ENCODE measurements at places on chromosomes 2 and 18. TPM values are rescaled to one million over a fixed set of nuclear protein-coding genes. Genes with fewer than 3 reads are reported as not detected.

CHRND gene
- total RNA-seq = not detected

DNA sequence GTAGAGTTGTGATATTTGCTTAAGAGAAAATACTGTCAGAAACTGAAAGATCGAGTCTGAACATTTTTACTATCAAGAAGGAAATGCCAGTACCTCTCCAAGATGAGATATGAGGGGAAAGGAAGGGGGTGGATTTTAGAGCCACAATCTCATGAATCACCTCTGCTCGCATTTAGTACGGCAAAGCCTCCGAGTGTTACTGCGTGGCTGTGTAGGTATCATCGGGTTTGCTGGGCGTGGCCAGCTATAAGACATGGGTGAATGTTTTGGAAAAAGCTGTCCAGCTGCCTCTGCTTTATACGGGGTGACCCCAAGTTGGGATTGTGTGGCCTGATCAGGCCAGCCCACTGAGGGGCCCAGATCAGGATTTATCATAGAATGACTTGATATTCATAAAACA, 826.4 kb downstream of the SOCS6 start:
- H3K27ac ChIP-seq = no peak overlapping the region
- H3K4me3 ChIP-seq = no peak overlapping the region

AAMP gene
- 62.7 TPM for total RNA-seq

DNA sequence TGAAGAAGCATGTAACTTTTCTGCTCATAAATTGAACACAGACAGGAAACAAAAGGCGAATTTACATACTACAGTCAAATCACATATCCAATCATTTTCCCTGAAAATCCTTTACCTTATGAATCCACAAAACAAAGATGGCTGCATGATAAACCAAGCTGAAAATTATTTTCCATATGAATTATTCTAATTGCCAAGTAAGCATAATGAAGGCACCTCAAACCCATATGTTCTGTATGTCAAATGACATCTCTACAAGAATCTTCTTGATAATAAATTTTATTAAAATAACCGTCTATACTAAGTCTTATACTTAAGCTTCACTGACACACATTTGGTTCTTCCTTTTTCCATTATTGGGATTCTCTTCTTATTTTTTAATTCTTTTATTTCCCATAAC, 1242.6 kb downstream of the CNTNAP5 start:
- H3K4me1 ChIP-seq = no peaks in the 10 kb centered on the region
- no peak for DNase-seq
- H3K27ac ChIP-seq = no peak overlapping the region
- H3K4me3 ChIP-seq = no peak overlapping the region
- H3K36me3 ChIP-seq = no peaks in the 10 kb centered on the region

DNA sequence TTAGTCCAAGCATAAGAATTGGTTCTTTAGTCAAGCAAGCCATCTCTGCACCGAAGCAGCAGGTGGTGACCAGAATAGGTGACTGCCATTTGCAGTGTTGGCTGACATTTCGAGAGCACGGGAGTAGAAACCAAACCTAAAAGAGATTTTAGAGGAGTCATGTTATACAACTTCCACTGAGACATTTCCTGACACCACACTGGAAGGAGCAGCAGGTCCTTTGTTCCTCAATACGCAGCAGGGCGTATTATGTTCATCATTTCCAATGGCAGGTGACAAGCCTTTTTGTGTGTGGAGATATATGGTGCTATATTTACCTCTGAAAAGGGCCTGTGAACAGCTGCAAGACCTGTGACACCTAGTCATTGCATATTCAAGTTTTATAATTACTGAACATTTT, 418.8 kb upstream of the NETO1 start:
- no peaks in the 10 kb centered on the region for H3K36me3 ChIP-seq
- H3K27me3 ChIP-seq = no peaks in the 10 kb centered on the region
- H3K4me1 ChIP-seq = no peaks in the 10 kb centered on the region
- H3K4me3 ChIP-seq = no peak overlapping the region
- no peak for DNase-seq
- H3K27ac ChIP-seq = no peak overlapping the region

GRCh38 chr2:67854103-67854743, 208.6 kb downstream of the C1D start:
- H3K27ac ChIP-seq = no peak overlapping the region
- H3K27me3 ChIP-seq = no peaks in the 10 kb centered on the region
- H3K36me3 ChIP-seq = no peaks in the 10 kb centered on the region
- no peaks in the 10 kb centered on the region for H3K4me1 ChIP-seq
- no peak overlapping the region for H3K4me3 ChIP-seq
- no peak for DNase-seq

- DNase-seq = no peak
- H3K4me1 ChIP-seq = no peaks in the 10 kb centered on the region
- H3K27ac ChIP-seq = no peak overlapping the region
- H3K27me3 ChIP-seq = peaks cover 3% of the 10 kb centered on the region
- H3K36me3 ChIP-seq = no peaks in the 10 kb centered on the region
These were observed 100.5 kb downstream of the TEX51 start for GRCh38 chr2:126999106-126999756.

- DNase-seq = no peak
- no peaks in the 10 kb centered on the region for H3K27me3 ChIP-seq
- no peak overlapping the region for H3K4me3 ChIP-seq
- H3K27ac ChIP-seq = no peak overlapping the region
These were observed 33.0 kb downstream of the CYRIA start for GRCh38 chr2:16632598-16632997.

- no peak overlapping the region for H3K4me3 ChIP-seq
- H3K27ac ChIP-seq = no peak overlapping the region
- no peaks in the 10 kb centered on the region for H3K4me1 ChIP-seq
- no peaks in the 10 kb centered on the region for H3K27me3 ChIP-seq
- no peak for DNase-seq
- no peaks in the 10 kb centered on the region for H3K36me3 ChIP-seq
These were observed 192.0 kb downstream of the EPHA4 start for GRCh38 chr2:221380062-221380461.

- DNase-seq = no peak
- no peak overlapping the region for H3K4me3 ChIP-seq
- H3K27me3 ChIP-seq = no peaks in the 10 kb centered on the region
- no peaks in the 10 kb centered on the region for H3K36me3 ChIP-seq
- H3K27ac ChIP-seq = no peak overlapping the region
These were observed 44.3 kb downstream of the ST3GAL5 start for GRCh38 chr2:85844486-85844885.

DNA sequence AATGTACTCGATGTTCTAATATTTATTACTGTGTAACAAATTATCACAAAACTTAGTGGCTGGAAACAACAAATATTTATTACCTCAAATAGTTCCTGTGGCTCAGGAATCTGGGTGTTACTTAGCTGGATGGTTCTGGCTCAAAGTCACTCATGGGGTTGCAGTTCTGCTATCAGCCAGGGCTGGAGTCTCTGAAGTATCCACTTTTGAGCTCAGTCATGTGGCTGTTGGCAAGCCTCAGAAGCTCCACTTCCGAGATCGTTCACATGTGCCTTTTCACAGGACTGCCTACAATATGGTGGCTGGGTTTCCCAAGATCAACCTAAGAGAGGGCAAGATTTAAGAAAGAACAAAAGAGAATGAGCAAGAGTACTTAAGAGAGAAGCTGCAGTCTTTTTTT, 19.4 kb upstream of the UBE2E3 start:
- DNase-seq = no peak
- H3K27ac ChIP-seq = no peak overlapping the region
- no peaks in the 10 kb centered on the region for H3K36me3 ChIP-seq
- no peaks in the 10 kb centered on the region for H3K4me1 ChIP-seq

DNA sequence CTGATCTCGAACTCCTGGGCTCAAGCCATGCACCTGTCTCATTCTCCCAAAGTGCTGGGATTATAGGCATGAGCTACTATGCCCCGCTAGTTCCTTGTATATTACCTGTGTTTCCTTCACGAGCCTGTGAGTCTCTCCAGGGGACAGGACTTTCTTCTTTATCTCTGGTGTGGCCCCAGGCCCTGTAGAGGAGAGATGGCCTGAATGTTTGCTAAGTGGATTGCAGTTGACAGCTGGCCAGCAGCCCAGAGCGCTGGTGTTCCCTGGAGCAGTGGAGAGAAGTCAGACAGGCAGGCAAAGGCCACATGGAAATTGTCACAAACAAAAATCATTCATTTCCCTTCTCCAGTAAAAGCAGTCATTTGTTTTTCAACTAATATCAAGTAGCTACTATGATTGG, 17.9 kb downstream of the LPIN1 start:
- no peak for DNase-seq
- no peaks in the 10 kb centered on the region for H3K4me1 ChIP-seq
- H3K27ac ChIP-seq = no peak overlapping the region
- no peak overlapping the region for H3K4me3 ChIP-seq
- H3K27me3 ChIP-seq = no peaks in the 10 kb centered on the region

GRCh38 chr2:86764661-86765309, 25.9 kb downstream of the CD8A start:
- H3K27me3 ChIP-seq = no peaks in the 10 kb centered on the region
- peak; percentile 54 for DNase-seq
- peaks cover 33% of the 10 kb centered on the region for H3K36me3 ChIP-seq
- H3K4me3 ChIP-seq = no peak overlapping the region
- no peaks in the 10 kb centered on the region for H3K4me1 ChIP-seq

- H3K4me1 ChIP-seq = no peaks in the 10 kb centered on the region
- H3K4me3 ChIP-seq = no peak overlapping the region
- no peak overlapping the region for H3K27ac ChIP-seq
These were observed 180.7 kb downstream of the PLCL1 start for GRCh38 chr2:197985029-197985638.

MPPE1 gene
- 69.7 TPM for total RNA-seq

DNA sequence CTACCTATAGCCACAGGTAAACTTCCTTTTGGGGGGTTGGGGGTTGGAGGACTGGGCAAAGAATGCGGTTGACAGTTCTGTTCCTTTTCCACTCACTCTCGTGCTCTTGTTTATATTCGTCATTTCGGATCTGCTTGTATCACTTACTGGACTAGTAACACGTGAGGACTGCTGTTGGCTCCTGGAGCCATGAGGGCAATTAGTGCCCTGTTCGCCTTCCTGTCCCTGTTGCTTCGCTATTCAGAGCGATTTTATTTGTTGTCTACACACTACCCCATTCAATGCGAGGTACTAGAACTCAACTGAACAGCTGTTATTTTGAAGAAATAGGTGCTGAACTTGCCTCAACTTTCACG, 1.1 kb downstream of the KCNJ3 start:
- H3K27ac ChIP-seq = no peak overlapping the region
- no peaks in the 10 kb centered on the region for H3K27me3 ChIP-seq
- H3K36me3 ChIP-seq = no peaks in the 10 kb centered on the region
- no peak overlapping the region for H3K4me3 ChIP-seq

MEP1B gene
- not detected for total RNA-seq

- no peaks in the 10 kb centered on the region for H3K27me3 ChIP-seq
- no peak for DNase-seq
- no peaks in the 10 kb centered on the region for H3K36me3 ChIP-seq
- no peak overlapping the region for H3K27ac ChIP-seq
- H3K4me3 ChIP-seq = no peak overlapping the region
These were observed 253.9 kb downstream of the OSR1 start for GRCh38 chr2:19104503-19104902.

DNA sequence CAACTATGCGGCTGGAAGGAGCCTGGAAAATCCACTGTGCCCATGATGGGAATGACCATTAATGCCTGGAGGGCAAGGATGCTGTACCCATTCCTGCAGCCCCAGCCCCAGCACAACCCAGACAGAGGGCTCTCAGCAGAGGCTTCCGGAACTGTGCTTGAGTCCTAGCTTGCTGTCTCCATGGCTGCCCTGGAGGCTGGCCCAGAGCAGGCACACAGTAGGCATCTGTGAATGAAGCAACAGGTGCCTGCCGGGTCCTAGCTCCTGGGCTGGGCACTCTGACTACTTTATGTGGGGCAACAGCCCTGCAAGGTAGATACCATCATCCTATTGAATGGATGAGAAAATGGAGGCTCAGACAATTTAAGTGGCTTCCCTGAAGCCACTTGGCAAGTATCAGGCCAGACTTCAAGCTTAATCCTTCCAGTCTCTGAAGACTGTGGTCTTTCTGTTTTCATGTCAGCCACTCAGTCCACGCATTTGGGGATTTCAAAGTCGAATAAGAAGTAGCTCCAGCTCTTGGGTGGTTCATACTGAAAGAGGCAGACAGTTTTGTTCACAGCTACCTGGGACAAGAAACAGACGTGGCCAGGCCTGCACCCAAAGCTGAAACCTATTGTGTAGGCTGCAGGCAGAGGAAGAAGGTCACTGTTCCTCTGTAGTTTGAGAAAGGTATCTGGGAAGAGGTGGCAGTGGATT, 237.5 kb downstream of the ZBTB7C start:
- H3K27me3 ChIP-seq = peaks cover 4% of the 10 kb centered on the region
- H3K4me1 ChIP-seq = no peaks in the 10 kb centered on the region
- no peak overlapping the region for H3K4me3 ChIP-seq
- no peak for DNase-seq

ITGA4 gene
- total RNA-seq = 169 TPM

GRCh38 chr2:203734276-203734983, 28.0 kb downstream of the CD28 start:
- DNase-seq = no peak
- H3K27ac ChIP-seq = no peak overlapping the region
- H3K4me3 ChIP-seq = no peak overlapping the region
- peaks cover 2% of the 10 kb centered on the region for H3K27me3 ChIP-seq
- no peaks in the 10 kb centered on the region for H3K4me1 ChIP-seq
- H3K36me3 ChIP-seq = no peaks in the 10 kb centered on the region

DNA sequence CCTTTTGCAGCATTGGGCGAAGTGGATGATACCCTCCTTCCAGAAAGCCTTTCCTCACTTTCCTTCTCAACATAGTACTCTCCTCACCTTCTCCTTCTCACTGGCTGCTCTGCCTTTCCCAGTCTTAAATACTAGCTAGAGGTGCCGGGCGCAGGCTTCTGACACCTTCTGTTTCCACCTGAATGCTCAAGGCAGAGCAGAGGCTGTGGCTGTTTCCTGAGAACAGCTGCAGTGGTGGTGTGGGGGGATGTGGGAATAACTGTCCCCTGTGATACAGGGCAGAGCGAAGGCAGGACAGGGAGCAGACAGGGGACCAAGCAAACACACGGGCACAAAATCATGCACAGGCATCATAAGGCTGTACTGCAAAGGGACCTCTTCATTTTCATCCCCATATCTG, 303.1 kb downstream of the SS18 start:
- no peaks in the 10 kb centered on the region for H3K27me3 ChIP-seq
- no peaks in the 10 kb centered on the region for H3K36me3 ChIP-seq
- H3K4me3 ChIP-seq = no peak overlapping the region
- no peaks in the 10 kb centered on the region for H3K4me1 ChIP-seq
- H3K27ac ChIP-seq = no peak overlapping the region

GRCh38 chr2:126038861-126039260, 617.1 kb upstream of the GYPC start:
- H3K4me1 ChIP-seq = peaks cover 6% of the 10 kb centered on the region
- H3K36me3 ChIP-seq = no peaks in the 10 kb centered on the region
- DNase-seq = no peak
- H3K27ac ChIP-seq = no peak overlapping the region
- no peaks in the 10 kb centered on the region for H3K27me3 ChIP-seq
- H3K4me3 ChIP-seq = no peak overlapping the region
